ENCODE measurements at places on chromosomes 1 and 21. TPM values are rescaled to one million over a fixed set of nuclear protein-coding genes. Genes with fewer than 3 reads are reported as not detected.

GRCh38 chr1:227896710-227897655, 50.7 kb downstream of the WNT9A start:
- no peak for DNase-seq

GBP1 gene
- 6.3 TPM for total RNA-seq

GBP4 gene
- 2.5 TPM for total RNA-seq

OXCT2 gene
- total RNA-seq = 0.48 TPM
